ENCODE measurements at places on chromosomes 11 and 22. TPM values are rescaled to one million over a fixed set of nuclear protein-coding genes. Genes with fewer than 3 reads are reported as not detected.

Gene ISX
- not detected for total RNA-seq

DNA sequence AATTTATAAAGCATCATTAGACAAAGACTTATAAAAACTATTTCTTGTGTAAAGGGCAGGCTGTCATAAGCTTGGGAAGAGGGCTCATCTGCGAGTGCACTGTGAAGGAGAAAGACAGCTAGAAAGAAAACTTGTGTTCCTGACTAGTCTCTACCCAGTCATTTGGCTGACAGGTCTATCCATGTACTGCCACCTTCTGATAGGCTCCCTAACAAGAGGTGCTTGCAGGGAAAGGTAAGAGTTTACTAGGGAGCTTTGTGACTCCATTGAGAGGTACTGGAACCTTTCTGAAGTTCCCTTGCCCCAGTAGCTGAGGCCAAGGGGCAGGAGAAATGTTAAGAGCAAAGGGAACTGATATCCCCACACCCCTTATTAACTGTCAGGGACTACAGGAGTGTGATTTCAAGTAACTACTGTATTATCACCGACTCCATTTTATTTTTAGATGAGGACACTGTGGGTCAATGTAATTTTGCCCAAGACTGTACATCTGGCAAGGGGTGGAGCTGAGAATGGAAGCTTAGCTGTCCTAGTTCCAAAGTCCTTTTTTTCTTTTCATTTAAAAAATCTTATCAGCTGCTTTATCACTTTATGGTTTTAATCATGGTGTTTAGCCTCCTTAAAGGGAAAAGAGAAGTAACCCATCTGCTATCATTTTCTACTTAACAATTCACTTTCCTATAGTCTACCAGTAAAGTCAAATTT is 129.4 kb downstream of the ARHGAP20 start:
- no peaks in the 10 kb centered on the region for H3K36me3 ChIP-seq
- no peaks in the 10 kb centered on the region for H3K4me1 ChIP-seq
- no peak for DNase-seq
- no peak overlapping the region for H3K27ac ChIP-seq

DNA sequence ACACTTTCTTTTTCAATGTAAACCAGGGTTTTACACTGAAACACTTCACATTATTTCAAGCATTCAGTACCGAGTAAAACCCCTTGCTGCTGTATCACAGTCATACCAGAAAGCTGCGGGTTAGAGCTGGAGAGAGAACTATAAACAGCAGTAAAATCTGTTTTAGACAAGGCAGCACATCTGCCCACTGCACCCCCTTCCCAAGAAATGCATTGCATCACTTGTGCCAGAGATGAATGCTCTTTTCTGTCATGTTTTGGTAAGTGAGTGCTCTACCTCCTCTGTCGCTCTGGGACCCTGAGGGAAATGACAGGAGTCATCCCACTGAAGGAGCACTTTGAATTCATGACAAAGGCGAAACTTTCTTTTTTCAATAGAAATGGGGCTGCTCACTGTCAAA is 107.2 kb downstream of the MAML2 start:
- H3K4me3 ChIP-seq: no peak overlapping the region
- no peaks in the 10 kb centered on the region for H3K27me3 ChIP-seq
- H3K36me3 ChIP-seq: no peaks in the 10 kb centered on the region

DNA sequence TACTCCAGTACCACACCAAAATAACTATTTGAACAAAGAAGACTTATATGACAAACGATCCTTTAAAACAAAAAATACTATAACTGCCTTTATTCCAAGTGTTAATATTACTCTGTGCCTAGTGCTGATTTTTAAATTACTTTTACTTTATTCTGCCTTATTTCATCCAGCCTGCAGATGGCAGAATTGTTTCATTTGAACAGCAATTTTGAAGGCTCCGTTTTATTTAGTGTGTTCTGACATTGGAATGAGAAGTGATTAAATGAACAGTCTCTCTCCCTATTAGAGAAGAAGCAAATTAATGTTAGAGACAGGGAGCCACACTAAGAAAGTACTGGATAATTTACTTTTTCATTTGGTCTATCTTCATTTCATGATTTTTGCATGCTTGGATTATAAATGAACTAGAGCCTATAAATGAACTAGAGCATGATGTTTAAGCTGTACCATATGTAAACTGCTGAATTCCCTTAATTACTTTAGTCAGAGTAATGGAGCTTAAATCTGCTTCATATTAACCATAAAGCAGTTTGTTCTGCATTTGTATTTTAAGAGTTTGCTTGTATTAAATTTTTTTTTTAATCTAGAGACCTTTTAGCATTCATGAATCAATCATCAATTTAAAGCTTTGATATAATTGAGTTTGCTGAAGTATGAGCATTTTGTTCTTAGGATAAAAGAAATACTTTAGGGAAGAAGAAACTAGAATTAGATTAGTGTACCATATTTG is 9.8 kb downstream of the PDHX start:
- H3K27me3 ChIP-seq: no peaks in the 10 kb centered on the region
- peaks cover 27% of the 10 kb centered on the region for H3K4me1 ChIP-seq
- H3K4me3 ChIP-seq: no peak overlapping the region

Measured in vagina (tissue), 2 donors.